ENCODE measurements at places on chromosomes 13 and 19.

DNA sequence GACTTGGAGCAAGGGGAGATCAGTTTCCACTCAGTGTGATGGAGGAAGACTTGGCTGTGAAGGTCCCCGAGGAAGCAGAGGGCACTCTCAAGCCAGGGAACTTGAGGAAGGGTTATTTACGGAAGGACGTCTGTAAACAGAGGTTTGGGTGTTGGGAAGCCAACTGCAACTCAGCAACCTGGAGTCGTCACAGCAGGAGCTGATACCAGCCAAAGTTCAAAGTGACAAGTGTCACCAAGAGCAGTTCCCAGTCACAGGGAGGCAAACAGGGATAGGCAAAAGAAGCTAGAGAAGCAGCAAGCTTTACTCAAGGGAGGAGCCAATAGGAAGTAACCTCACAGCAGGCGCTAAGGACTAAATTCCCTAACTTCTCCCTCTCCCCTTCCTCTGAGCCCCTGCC is 205.5 kb downstream of the EFNB2 start:
- no peak for DNase-seq

DNA sequence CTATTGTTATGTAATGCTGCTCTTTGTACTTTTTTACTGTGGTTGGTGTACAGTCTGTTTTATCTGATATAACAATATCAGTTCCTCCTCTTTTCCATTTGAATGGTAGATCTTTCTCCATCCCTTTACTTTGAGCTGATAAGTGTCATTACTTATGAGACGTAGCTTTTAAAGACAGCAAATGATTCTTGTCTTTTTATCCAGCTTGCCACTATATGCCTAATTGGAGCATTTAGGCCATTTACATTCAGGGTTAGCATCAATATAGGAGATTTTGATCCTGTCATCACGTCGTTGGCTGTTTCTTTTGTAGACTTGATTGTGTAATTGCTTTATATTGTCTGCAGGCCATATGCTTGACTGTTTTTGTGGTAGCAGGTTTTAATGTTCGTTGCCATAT is 894.2 kb upstream of the ATXN8OS start:
- no peak for DNase-seq

DNA sequence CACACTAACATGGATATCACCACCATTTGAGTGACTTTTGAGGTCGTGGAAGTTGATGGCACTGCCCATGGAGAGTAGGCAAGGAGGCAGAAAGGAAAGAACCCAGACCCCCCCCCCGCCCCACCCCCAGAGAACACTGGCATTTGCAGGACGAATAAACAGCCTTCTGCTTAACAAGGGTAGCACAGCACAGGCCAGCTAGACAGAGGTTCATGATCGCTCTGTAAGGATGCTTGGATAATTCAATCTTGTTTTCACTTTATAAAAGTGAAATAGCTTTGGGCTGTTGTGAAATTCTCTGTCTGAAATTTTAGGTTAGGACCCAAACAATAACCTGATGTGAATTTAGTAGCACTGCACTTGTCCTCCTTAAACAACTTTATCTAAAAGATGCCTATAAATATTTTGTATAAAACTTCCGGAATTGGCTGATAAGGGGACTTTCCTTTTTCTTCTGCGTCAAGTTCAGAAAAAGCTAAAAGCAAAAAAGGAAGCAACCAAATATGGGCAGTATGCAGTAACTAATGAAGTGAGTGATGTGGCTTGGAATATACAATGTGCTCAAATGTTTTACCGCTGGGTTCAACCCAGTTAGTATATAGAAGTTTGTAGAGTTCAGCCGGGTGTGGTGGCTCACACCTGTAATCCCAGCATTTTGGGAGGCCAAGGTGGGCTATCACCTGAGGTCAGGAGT is 163.7 kb downstream of the SHISA2 start:
- no peak for DNase-seq

GRCh38 chr13:93450191-93450621 is 223.6 kb downstream of the GPC6 start:
- DNase-seq: no peak
